ENCODE measurements at places on chromosomes 1 and 21.

DNA sequence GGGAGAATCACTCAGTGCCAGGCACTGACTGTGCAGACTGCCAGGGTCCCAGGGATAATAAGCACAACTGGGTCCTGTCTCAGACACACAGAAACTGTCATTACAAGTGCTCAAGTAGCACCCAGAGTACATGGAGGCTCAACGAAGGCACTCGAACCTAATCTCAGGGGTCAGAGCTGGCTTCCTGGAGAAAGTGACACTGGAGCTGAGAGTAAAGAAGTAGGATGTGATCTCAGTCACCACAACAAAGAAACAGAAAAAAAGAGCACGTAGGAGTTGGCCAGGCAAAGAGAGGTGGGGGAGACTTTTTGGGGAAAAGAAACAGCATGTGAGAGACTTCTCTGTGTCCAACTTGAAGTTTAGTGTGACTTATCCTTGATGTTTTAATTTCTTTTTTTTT lies 1.3 kb downstream of the CATSPER4 start:
- no peak for DNase-seq

GRCh38 chr1:68271596-68271995 lies 39.3 kb upstream of the WLS start:
- no peak for DNase-seq

- no peak for DNase-seq
Measured at GRCh38 chr1:159752135-159752580, 28.6 kb upstream of the DUSP23 start.

DNA sequence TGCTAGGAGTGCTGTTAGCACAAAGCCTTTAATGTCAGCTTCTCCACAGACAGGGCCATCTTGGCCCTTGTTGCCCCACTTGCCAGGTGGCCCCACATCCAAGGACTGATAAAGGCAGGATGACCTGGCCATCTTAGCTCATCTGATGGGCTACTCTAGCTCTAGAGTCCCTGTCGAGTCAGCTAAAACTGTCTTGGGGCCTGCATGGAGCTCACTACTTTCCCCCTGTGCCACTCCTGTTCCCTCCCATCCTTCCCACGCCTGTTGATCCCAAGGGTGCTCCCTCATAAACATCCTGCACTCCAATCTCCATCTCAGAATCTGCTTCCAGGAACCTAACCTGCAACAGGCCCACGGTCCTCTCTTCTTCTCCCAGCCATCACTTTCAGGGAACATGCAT lies 652 bp upstream of the GPX7 start:
- no peak for DNase-seq

- no peak for DNase-seq
Measured at GRCh38 chr1:85836736-85837135, 128.5 kb upstream of the ZNHIT6 start.

DNA sequence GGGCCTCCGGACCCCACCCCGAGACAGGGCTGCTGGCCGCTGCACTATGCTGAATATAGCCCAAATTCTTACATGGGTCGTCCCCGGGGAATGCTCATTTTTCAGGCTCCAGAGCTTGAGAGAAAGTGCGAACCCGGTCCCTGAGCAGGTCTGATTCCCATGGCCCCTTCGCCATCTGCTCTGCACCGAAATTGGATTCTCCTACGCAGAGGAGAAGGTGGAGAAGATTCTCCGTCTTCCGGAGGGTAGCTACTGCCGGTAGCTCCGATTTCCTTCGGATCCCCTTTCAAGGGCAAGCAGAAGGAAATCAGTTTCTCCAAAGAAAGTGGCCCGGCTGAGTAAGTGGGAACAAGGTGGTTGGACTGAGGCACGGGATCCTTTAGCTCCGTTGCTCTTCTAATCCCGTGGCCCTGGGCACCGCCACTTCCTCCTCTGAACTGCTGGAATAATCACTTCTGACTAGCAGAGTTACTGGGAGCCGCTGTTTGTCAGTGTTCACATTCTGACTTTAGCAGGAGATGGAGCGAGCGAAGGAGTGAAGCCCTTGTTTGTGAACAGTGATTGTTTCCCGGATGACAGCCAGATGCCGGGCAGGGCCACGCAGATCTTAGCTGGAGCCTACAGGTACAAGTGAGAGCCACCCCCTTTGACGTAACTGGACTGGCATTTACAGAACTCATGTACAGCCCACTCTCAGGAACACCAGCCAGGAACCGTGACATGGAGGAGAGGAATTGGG lies 1.1 kb upstream of the ZNF496 start:
- DNase-seq = peak; percentile 57

DNA sequence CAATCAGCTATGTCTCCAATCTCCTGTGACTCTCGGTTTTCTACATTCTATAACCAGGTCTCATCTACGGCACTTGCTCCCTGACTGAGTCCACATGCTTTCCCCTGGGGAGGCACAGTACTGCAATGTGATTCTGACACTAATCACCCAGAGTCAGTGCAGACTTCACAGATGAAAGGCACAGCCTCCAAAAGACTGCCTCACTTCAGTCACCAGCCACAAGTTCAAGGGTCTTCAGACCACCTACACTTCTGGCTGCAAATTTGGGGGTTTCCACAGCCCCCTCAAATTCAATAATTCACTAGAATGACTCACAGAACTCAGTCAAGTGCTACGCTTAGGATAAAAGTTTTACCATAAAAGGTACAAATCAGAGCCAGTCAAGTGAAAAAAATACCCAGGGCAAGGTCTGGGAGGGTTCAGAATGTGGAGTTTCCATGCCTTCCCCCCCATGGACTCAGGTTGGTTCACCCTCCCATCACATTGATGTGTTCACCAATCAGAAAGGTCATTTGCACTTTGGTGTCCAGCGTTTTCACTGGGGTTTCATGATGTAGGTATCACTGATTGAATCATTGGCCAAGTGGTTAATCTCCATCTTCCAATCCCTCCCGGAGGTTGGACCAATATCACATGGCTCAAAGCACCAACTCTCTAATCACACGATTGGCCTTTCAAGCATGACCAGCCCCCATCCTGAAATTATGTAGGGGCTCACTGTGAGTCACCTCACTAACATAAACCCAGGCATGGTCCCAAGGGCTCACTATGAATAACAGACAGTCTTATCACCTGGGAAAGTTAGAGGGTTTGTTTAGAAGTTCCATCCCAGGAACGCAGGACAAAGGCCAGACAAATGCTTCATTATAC lies 182.9 kb upstream of the CAMK1G start:
- no peak for DNase-seq

DNA sequence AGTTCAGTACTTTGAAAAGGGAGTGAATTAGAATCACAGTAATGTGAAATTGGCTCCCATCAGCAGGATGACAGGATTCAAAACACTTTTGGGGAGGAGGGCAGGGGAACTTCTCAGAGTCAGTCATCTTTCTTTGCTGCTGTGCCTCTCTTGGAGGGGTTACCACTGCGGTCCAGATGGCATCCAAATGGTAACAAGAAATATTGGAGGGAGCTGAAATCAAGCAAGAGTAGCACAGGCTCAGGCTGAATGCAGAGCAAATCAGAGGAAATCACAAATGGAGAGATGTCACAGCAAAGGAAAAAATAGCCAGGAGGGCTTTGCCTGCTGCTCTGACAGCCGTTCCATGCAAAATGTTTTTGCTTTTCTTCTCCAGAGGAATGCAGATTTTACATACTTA lies 75.0 kb upstream of the C8B start:
- DNase-seq = no peak

DNA sequence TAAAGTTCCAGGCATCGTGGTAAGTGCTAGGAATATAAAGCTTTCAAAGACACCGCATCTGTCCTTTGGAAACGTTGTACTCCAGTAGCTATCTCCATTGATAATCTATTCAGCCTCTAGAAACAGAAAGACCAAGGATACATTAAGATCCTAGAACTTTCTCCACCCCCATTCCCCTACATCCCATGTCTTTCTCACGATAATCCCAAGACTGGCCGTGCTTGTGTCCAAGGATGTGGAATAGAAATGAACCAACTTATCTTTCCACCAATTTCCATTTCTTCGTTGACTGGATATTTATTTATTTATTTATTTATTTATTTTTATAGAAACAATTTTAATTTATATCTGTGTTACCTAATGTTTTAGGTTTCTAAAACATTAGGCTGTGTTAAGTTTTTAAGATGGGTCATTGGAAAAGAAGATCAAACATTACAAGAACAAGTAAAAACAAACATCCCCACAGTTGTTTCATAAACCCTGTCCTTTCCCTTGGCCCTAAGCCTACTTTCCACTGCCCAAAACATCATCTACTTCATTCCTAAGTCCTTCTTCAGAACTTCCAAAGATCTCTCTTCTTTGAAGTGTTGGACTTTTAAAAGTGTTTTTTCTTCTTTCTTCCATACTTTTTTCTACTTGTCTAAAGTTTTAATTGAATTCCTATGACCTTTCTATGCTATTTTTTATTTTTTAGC lies 39.7 kb downstream of the LRRC8C start:
- DNase-seq = no peak

- DNase-seq = no peak
Measured at GRCh38 chr1:17239420-17239819, 9.5 kb upstream of the PADI3 start.

GRCh38 chr1:71046891-71047634 lies 553 bp downstream of the PTGER3 start:
- DNase-seq = peak; percentile 40

DNA sequence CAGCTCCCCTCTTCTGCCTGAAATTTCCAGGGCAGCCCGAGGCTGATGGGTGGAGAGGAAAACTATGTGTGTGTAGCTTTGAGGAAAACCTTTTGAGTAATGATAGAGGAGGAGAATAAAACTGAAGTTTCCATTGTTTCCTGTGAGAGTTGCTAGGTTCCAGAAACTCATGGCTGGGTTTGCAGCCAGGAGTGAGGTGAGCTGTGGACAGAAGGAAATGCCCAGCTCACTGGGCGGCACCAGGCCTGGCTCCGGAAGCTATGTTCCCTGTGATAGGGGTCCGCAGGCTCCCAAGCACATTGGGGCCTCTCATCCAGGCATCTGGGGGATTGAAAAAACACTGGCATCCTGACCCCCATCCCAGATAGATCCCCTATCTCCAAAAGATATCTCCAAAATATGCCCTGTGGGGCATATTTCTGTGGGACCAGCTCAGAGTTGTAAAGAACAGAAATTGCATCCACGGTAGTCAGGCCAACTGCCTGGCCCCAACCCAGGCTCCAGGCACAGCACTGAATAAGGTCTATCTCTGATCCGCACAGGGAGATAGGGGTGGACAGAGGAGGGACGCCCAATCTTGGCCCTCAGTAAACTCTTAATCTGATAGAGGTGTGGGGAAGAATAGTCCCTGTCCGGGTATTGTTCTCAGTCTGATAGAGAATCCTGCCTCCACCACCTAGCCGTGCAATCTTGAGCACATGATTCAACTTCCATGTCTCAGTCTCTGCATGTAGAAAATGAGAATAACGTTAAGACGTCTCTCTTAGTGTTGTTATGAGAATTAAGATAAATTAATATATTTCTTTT lies 1.8 kb upstream of the HSPG2 start:
- no peak for DNase-seq

- no peak for DNase-seq
Measured at GRCh38 chr1:205391386-205391785, 30.5 kb downstream of the LEMD1 start.

DNA sequence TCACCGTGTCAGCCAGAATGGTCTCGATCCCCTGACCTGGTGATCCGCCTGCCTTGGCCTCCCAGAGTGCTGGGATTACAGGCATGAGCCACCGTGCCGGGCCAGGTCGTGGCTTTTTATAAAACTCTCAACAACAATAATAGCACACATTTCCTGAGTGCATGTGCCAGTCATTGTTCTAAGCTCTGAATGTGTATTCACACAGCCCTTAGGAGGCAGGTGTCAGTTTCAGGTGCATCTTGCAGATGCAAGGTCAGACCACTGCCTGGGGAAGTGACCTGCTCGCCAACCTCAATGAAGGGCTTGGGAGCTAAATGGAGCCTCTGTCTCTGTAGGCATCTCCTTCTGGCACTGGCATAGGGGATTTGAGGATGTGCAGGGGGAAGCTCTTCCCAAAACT lies 1.6 kb upstream of the LEFTY2 start:
- DNase-seq = no peak

GRCh38 chr1:107899655-107900054 lies 65.3 kb downstream of the VAV3 start:
- DNase-seq = no peak

DNA sequence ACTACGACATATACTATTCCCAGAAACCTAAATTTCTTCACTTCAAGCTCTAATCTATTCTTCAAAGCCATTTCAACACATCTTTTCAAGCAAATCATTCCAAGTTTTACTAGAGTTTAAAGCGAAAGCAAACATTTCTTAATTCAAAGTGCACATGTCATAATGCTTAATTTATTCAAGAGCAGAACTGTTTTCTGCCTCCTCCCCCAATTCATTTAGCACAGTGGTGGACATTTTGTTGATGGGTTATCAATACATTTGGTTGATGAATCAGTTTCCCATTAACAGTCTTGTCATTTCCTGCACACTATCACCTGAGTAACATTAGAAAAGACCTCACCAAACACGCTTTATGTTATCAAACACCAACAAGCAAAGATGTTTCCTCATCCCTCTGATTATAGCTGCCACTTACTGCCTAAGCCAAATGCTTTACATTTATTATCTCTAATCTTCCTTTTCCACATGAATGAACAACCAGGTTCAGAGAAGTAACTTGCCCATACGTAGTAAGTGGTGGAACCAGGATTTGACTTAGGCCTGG lies 2.0 kb downstream of the SRSF4 start:
- DNase-seq = no peak

- no peak for DNase-seq
Measured at GRCh38 chr21:45351061-45351460, 53.9 kb upstream of the COL18A1 start.

DNA sequence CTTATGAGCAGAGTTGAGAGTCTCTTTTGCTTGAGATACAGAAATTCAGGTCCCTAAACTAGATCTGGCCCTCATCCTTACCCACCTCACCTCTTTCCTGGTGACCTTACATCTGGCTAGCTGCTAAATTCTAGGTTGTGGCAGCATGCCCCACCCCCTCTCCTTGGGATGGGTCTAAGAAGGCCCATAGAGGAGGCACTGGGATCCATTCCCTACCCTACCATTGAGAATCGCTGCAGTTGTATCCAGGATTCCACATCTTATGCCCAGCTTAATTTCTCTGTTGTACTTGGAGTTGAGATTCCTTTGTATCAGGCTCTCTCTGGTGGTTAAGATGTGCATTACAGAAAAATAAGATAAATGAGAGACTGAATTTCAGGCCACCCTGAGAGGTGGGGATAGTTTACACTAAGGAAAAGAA lies 9.5 kb upstream of the TMEM39B start:
- DNase-seq = no peak

- DNase-seq = no peak
Measured at GRCh38 chr21:29025328-29025713, 853 bp downstream of the USP16 start.

DNA sequence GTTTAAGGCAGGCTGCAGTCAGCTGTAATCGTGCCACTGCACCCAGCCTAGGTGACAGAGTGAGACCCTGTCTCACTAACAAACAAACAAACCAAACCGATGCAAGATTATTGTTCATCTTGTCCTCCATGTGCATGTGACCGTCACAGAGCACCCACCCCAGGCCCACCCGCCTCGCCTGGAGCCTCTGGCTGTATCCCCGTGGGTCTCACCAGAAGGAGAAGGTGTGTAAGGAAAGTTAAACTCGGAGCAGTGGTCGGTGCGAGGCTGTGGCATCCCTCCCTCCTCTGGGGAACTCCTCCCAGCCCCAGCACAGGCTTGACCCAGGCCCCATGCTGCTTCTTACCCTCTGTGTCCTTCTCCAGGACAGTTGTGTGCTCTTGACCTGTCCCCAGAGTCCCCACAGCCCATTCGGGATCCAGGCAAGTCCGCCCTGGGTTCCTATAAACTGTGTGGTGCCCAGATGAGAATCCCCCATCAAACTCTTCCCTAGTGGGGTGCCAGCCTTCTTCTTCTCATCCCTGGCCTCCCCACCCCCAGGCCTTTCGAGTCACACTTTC lies 318.4 kb downstream of the AJAP1 start:
- DNase-seq = no peak
